ENCODE measurements at places on chromosomes 12 and 14.

- DNase-seq, result peak; percentile 66
Measured at GRCh38 chr14:94582199-94582750, 1.0 kb downstream of the SERPINA5 start.

DNA sequence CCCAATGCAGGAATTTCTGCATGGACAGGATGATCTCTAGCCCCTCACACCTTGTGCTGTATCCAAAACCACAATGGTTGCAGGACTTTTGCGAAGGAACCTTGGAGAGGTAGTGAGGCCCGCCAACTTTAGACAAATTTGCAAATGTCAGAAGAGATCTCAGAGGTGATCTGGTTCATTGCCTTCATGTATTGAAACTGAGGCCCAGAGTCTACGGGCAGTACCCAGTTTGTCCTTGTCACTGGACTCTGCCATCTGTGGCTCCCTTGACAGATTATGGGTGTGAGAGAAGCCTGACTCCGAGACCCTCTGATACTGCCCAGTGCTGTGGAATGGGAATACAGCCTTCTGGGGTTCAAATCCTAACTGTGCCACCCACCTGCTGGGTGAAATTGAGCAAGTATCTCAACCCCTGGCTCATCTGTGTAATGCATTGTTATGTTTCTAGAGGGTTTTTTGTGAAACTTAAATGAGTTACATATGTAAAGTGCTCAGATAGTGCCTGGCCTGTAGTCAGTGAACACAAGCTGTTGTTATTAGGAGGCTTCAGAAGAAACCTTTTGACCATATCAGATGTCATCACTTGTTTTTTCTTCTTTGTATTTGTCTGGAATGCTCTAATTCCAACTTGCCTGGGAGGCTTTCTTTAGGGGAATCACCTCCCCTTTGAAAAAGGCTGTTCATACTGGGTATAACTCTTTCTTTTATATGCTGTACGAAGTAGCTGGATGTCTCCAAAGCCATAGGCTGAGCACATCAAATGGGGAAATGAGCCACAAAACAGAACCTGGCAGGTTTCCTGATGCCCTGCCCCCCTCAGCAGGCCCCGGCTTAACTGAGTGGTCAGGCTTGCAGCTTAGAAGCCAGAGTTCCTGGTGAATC, 71.4 kb upstream of the SRSF5 start:
- peak; percentile 43 for DNase-seq

GRCh38 chr14:32430326-32430725, 101.2 kb downstream of the AKAP6 start:
- no peak for DNase-seq

GRCh38 chr14:97462081-97462480, 664.9 kb downstream of the VRK1 start:
- no peak for DNase-seq

DNA sequence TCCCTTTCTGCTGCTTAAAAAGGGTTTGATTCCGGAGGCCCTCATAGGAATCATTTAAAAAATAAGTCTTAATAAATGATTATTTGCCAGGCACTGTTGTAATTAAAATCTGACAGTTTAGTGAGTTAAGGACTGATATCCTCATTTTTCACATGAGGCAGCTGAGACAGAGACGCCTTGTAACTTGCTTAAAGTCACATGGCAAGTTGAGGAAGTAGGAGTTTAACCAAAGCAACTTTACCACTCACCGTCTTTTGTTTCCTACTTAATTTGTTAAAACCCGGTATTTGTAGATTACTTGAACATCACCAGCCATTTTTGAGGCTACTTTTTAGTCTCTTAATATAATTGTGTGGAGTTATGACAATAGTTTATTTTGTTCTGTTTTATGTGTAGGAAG, 2.4 kb downstream of the TIGAR start:
- no peak for DNase-seq

- no peak for DNase-seq
Measured at GRCh38 chr14:97315790-97316189, 518.6 kb downstream of the VRK1 start.

- no peak for DNase-seq
Measured at GRCh38 chr12:122467983-122468382, 32.7 kb downstream of the ZCCHC8 start.

GRCh38 chr14:30252151-30252550, 306.8 kb upstream of the G2E3 start:
- DNase-seq, result no peak

GRCh38 chr14:74510959-74511409, 17.4 kb downstream of the ISCA2 start:
- no peak for DNase-seq

GRCh38 chr12:29702972-29703371, 80.8 kb downstream of the TMTC1 start:
- DNase-seq, result no peak

DNA sequence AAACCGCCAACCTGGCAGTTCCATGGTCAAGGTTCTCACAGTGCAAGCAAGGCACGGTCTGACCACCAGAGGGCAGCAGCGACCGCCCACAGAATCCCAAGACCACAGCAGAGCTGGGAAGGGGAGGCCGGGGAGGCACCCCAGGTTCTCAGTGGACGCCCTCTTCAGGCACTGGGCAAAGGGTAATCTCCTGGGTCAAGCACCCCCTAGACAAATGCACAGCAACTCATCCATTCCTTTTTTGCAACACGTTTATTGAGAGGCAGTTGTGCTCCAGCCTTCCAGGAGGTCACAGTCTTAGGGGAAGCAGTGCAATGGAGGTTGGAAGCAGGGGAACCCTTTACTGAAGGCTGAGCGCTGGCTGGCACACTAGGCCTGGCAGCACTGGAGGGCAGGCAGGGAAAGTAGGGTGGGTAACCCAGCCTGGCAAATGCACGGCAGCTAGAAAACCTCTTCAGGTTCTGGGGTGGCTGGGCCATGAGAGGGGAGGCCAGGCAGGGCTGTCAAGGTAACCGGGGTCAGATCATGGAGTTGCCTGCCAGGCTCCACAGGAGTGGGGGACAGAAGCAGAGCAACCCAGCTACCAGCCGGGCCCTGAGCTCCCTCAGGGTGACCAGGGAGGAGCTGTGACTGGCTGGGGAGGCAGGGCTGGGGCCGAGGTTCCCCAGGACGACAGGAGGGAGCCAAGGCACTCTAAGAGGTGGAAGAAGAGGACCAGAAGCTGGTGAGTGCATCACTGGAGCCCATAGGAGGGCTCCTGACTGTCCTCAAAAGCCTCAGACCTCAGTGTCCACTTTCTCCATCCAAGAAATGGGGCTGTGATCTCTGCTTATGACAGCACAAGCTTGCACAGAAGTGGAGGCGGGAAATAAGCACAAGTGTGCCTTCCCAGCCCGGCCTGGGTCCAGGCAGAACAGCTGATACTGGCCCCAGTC, 1.8 kb upstream of the RHOF start:
- peak; percentile 94 for DNase-seq

DNA sequence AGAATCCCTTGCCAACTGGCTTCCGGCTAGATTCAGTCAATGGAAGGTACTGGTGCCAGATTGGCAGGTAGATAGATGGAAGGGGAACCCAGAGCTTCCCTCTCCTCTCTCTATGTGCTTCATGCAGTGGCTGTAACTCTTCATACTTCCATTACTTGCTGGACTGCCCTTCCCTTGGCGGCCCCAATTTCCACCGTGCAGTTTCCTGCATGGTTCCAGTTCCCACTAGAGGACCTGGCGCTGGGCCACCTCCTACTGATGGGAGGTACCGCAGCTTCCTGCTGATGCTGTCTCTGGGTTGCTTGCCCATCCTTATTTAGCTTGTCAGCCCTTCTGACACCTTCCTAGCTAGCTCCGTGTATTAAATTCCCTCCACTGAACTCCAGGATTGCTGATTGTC, 226.4 kb downstream of the ANO2 start:
- no peak for DNase-seq

GRCh38 chr14:106185837-106186233, 659.5 kb downstream of the TMEM121 start:
- DNase-seq, result peak; percentile 17

- no peak for DNase-seq
Measured at GRCh38 chr12:54215989-54216796, 27.4 kb upstream of the SMUG1 start.

- DNase-seq, result no peak
Measured at GRCh38 chr14:59356312-59356711, 108.9 kb downstream of the GPR135 start.

- no peak for DNase-seq
Measured at GRCh38 chr14:87690076-87690613, 302.8 kb downstream of the GALC start.

GRCh38 chr12:129571901-129572494, 331.8 kb downstream of the TMEM132D start:
- no peak for DNase-seq

- DNase-seq, result no peak
Measured at GRCh38 chr14:56805992-56806727, 4.1 kb downstream of the OTX2 start.

DNA sequence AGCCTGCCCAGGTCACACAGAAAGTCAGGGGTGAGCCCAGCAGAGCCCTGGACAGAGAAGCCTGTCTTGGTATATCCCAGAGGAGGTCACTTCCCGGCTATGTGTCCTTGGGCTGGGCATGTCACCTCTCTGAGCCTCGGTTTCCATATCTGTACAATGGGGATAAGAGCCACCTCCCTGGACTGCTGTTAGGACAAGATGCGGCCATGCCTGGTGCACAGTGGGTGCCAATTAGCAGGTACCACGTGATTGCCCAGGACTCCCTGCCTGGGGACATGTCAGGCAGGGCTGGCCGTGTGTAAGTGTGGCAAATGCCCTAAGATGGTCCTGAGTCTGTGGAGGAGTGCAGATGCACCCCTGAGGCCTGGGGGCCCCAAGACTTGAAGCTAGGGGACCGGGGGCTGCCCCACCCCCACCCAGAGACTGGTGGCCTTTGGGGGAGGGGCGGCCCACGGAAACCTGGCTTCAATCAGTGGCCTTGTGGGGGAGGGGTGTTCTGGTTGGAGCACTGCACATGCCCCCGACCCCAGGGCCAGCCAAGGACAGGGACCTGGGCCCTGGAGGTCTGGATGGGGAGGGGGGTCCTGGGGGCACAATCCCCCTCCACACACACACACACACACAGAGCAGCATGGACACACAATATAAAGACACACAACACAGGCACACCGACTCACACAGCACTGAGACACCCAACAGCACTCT, 878 bp downstream of the TMEM119 start:
- no peak for DNase-seq

GRCh38 chr12:45049912-45050750, 768 bp downstream of the DBX2 start:
- no peak for DNase-seq

- DNase-seq, result no peak
Measured at GRCh38 chr14:60164404-60164711, 840 bp downstream of the DHRS7 start.

GRCh38 chr14:81679226-81679625, 145.6 kb upstream of the SEL1L start:
- no peak for DNase-seq

- DNase-seq, result no peak
Measured at GRCh38 chr14:21078287-21078686, 8.2 kb downstream of the ARHGEF40 start.

DNA sequence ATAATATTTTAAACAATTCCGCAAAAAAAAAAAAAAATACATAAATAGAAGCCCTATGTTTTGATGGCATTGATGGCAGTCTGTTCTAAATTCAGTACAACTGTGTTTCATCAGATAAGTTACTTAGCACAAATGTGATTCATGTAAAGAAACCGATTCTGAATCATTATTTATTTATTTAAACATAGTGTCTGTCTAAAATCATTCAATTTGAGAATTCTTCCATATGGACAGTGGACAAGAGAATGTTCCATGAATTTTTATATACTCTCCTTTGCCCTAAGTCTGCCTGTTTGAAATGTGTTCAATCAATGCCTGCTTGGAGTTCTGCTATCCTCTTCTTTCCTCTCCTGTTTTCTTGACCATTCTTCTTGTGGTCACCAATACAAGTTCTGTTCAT, 126.5 kb downstream of the PDE3A start:
- DNase-seq, result no peak

DNA sequence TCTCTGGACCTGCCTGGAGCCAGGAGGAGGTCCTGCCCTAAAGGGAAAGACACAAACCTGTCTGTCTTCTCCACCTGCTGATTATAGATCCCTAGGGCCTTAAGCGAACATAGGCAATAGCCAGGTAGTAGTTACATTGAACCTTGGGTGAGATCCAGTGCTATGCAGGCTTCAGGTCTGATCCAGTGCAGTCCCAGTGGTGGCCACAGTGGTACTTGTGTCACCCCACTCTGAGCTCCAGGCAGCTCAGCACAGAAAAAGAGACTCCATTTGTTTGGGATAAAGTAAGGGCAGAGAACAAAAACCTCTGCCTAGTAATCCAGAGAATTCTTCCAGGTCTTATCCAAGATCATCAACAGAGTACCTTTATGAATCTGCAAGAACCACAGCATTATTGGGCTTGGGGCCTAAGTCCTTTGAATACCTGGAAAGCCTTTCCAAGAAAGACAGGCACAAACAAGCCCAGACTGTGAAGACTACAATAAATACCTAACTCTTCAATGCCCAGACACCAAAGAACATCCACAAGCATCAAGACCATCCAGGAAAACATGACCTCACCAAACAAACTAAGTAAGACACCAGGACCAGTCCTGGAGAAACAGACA, 60.4 kb upstream of the KTN1 start:
- no peak for DNase-seq

DNA sequence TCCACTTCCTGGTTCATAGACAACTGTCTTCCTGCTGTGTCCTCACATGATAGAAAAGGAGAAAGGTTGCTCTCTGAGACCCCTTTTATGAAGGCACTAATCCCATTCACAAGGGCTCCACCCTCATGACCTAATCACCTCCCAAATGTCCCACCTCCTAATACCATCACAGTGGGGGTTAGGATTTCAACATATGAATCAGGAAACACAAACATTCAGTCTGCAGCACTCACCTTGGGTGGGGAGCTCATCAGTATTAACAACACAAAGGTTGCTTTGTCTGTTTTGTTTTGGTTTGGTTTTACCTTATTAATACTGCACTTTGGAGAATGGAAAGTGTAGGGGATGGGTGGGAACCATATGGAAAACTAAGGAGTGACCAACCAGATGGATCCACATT, 10.5 kb upstream of the SMCO2 start:
- no peak for DNase-seq
